ENCODE measurements at places on chromosomes 7 and 10.

GRCh38 chr7:150444674-150445365, 5.6 kb upstream of the GIMAP8 start:
- no peak for DNase-seq

- no peak for DNase-seq
Measured at GRCh38 chr10:84948644-84949043, 620.3 kb downstream of the CCSER2 start.

GRCh38 chr10:85601526-85601925, 765.1 kb downstream of the GRID1 start:
- DNase-seq = no peak

- DNase-seq = no peak
Measured at GRCh38 chr7:36185092-36185491, 32.0 kb downstream of the EEPD1 start.

DNA sequence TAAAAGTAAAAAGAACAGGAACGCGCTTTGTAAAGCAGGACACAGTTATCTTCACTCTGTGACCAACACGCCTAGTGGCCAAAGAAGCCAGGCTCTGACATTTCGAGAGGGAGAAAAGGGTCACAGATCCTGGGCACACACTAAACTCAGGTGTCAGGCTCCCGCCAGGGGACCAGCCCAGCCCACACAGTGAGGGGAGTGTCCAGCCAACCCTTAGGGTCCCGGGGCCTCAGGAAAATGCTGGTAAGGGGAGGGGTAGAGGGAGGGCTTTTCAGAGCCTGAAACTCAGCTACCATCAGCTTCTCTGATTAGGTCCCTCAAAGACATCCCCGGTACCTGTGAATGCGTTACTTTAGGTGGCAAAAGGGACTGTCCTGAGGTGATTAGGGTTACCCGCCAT, 16.6 kb downstream of the ANXA11 start:
- DNase-seq = no peak

- DNase-seq = no peak
Measured at GRCh38 chr7:70457482-70457881, 674.5 kb upstream of the GALNT17 start.

- DNase-seq = no peak
Measured at GRCh38 chr10:6482737-6483357, 97.2 kb downstream of the PRKCQ start.

GRCh38 chr10:69693886-69694285, 63.8 kb downstream of the FAM241B start:
- no peak for DNase-seq

- no peak for DNase-seq
Measured at GRCh38 chr7:78080811-78081210, 282.2 kb downstream of the PHTF2 start.

DNA sequence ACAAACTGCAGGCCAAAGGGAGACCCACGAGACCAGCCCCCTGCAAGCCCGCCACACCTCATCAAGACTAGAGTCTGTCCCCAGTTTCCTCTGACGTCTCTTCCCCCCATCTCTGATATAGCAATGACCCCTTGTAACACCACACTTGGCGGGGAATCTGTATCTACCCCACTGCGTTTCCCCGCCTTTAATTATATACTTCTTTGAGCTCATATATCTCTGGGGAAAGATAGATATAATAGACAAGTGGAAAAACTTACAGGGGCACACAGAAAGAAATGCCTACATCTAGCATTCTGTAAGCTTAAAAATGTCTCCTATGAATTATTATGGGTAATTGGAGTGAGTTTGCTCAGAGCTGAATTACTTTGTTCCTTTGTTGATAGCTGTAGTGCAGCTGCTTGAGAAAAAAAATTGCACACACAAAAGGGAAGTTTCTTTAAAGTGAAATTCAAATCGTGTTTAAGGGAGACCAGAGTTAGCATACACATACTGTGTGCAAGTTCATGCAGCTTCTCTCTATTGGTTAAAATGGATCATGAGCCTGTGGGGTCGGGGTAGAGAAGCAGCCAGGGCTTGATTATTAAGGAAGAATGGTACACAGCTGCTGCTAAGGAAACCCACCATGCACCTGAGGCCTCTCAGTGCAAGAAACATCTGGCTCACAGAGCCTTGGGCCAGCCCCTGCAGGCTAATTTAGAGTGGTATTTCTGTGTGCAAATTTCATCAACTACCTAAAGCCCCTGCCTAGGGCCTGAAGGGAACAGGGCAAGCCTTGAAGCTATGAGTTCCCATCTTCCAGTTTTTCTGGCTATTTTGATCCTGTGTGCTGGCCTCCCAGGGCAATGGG, 32.5 kb downstream of the CDCA7L start:
- DNase-seq = no peak

- DNase-seq = no peak
Measured at GRCh38 chr10:118965645-118966044, 63.9 kb upstream of the NANOS1 start.

- DNase-seq = no peak
Measured at GRCh38 chr10:119680650-119681081, 29.5 kb downstream of the BAG3 start.

DNA sequence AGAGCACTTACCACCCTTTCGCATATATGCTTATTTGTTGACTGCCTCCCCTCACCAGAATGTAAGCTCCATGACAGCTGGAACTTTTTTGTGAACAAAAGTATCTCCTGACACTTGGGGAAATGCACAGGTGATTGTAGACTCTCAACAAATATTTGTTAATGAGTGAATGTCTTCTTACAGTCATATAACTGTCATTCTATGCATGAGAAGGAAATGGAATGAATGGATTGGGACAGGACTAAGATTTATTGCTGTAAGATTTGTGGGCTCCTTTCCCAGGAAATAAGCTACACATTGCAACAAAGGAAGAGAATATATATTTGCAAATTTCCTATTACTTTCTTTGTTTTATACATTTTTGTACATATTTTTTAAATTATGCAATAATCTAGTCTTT, 48.5 kb downstream of the FEZF1 start:
- DNase-seq = no peak

DNA sequence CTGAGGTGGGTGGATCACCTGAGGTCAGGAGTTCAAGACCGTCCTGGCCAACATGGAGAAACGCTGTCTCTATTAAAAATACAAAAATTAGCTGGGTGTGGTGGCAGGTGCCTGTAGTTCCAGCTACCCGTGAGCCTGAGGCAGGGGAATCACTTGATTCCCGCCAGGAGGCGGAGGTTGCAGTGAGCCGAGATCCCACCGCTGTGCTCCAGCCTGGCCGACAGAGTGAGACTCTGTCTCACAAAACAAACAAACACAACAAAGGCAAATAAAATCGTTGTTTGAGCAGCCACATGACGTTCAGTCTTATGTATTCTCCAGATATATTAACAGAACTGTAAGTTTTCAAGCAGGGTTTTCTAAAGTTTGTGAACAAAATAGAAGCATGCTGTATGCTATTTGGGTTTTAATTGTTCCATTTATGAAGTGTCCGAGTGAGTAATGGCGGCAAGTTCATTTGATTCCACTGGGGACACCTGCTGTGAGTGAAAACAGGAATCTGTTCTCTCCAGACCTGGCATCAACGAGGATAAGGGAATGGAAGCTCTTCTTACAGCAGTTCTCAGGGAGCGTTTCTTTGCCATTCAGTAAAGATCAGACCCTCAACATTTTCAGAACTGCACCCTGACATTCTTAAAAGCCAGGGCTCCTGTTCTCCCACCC, 122.5 kb upstream of the PITRM1 start:
- DNase-seq = no peak

- no peak for DNase-seq
Measured at GRCh38 chr7:99372275-99373090, 2.0 kb upstream of the ARPC1B start.

- no peak for DNase-seq
Measured at GRCh38 chr10:5502571-5503476, 3.5 kb upstream of the CALML5 start.

- DNase-seq = no peak
Measured at GRCh38 chr10:133557381-133557780, 8.0 kb downstream of the SYCE1 start.

GRCh38 chr10:3482200-3482993, 302.6 kb downstream of the KLF6 start:
- DNase-seq = no peak

- DNase-seq = no peak
Measured at GRCh38 chr7:18444826-18445225, 50.7 kb upstream of the HDAC9 start.

GRCh38 chr7:98913026-98913425, 34.7 kb downstream of the TRRAP start:
- no peak for DNase-seq

DNA sequence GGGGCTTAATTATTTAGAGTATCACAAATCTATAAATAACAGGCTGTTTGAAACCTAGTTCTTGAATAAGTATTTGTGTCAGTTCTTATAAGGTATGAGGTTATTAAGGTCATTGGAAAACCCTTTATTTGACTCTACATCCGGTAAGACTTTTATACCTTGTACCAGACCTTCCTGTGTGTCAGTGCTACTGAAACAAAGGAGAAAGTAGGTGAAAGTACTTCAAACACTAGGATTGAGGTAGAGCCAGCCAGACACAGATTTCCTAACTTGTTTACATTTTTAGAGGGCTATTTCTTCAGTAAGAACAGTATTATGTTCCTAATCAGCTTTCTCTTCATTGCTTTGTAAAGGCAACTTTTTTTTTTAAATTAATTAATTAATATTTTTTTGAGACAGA, 93.9 kb downstream of the ZNRF2 start:
- DNase-seq = no peak

DNA sequence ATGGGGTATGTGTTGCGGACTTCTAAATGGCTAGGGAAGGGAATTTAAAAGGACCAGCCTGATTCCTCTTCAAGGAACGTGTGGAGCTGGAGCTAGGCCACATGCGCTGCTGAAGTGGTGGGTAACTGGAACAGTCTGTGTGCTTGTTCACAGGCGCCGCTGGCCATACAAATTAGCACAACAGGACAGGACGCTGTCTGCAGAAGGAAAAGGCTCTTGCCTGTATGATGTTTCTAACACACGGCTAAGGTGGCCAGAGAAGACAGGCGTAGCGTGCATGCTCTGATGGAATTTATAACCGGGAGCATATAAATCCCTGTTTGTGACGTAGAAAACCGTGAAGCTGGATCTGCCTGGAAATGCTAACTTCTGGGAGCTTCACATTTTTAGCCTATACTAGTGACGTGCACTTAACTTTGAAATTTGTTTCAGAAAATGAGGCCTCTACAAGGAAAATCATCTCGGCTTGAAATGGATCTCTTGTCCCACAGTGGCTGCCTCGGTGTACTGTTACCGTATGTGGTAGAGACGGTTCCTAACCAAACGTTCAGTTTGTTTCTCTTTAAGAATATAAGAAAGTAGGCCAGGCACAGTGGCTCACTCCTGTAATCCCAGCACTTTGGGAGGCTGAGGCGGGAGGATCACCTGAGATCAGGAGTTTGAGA, 569.4 kb downstream of the PTPRN2 start:
- no peak for DNase-seq

DNA sequence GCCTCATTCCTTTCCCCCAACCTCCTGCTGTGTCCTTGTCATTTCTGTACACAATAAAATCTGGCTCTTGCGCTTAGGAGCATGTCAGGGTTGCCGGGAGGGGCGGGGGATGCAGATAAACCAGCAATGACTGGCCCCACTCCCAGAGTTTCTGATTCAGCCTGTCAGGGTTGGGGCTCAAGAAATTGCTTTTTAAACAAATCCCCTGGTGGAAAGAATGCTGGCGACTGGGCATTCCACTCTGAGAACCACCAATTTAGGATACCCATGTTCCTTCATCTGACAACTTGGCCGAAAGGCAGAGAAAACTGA, 376.4 kb downstream of the TCERG1L start:
- DNase-seq = no peak

DNA sequence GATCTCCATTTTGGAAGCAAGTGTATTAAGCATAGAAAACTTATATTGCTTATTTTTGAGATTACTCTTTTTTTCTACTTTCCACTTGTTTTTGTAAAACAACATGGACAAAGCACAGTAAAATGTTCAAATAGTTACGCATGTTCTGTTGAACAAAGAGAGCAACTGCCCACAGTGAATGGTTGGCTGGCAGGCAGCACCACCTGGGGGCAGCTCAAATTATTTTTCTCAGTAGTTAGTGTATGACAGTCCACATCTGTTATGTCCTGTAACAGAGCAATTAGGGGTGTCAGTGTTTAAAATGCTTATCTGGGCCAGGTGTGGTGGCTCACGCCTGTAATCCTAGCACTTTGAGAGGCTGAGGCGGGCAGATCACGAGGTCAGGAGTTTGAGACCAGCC, 46.1 kb upstream of the CACUL1 start:
- DNase-seq = no peak

DNA sequence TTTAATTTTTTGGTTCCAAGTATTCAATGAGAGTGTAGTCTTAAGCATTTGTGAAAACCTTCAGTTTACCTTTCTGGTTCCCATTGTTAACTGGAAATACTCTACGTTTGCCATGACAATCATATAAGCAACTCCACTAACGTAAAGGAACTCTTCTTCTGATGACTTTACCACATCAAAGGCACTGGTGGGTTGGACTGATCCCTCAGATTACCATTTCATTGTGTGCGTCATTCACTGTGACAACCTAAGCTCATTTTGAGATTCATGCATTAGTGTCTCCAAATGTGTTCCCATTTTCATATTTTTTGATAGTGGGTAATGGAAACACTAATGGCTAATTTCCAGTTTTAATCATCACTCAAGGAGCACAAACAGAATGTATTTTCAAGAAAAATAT, 119.9 kb upstream of the COL1A2 start:
- no peak for DNase-seq

GRCh38 chr10:35564341-35564968, 40.7 kb upstream of the GJD4 start:
- DNase-seq = no peak

- no peak for DNase-seq
Measured at GRCh38 chr7:55020466-55020871, 1.7 kb downstream of the EGFR start.

DNA sequence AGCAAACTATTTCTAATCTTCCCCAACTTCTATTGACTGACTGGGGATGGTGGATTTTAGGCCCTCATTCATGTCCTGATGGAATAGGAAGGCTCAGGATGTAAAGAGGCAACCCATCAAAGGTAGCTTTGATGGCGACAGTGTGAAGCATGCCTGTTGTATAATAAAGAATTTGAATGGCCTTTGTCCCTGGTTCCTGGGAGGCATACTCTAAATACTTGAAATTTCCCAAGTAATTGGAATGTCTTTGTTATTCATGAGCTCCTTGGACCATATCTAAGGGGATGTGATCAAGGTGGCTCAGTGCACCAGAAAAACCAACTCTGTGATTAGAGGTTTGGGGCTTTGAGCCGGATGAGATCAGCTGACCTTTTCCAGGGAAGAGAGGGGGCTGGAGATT, 264.5 kb upstream of the NEBL start:
- DNase-seq = no peak

- DNase-seq = no peak
Measured at GRCh38 chr7:78487464-78487863, 688.9 kb downstream of the PHTF2 start.
